ENCODE measurements at places on chromosomes 16 and 17.

DNA sequence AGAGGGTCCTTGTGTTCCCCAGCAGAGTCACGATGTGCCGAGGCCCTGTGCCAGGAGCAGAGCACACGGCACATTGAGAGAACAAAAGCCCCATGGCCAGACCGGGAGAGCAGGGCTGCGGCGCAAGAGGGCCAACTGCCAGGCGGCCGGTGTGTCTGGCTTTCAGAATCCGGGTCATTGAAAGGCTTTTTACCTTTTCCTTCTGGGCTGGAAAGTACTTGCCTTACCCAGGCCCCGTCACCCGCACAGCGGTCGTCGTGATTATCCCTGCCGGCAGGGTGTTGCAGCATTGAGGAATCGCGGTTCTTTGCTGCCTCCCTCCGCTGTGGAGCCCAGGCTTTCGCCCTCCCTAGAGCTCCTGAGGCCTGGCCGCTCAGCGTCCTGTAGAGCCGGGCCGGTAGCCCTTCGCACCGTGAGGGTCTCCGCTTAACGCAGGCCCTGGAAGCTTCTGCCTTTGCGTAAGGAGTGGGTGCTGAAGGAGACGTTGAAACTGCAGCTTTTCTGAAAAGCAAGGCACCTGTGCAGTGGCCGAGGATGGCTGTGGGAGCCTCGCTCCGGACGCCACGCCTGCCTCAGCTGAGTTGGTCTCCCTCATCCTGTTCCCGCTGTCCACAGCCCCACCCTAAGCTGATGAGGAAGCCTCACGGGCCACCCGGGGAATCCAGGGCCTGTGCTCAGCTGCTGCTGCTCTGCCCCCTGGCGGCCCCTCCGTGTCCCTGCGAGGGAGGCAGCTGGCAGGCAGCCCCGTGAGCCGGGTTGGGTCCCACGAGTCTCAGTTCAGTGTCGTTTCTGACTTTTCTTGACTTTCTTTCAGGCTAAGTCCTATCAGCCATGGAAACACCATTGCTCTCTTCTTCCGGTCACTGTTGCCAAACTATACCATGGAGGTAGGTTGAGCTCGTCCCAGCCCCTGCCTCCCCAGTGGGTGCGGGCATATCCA is 8.6 kb upstream of the MC1R start:
- peaks cover 46% of the 10 kb centered on the region for H3K36me3 ChIP-seq
- DNase-seq: peak; percentile 47
- peak overlapping the region; percentile 62 for H3K27ac ChIP-seq
- peaks cover 21% of the 10 kb centered on the region for H3K4me1 ChIP-seq

DNA sequence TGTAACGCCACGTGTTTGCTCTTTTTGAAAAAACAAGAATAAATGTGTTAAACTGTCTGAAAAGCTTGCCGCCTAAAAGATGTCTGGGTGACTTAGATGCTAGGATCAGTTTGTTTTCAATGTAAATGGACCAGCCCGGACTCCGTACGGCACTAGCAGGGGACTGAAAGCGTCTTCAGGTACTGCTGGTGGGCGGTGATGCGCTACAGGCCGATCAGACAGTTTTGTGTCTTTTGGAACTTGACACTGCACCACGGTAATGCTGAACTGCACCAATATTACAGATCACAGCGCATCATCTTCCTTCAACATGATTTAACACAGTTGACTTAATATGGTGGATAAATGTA is 727 bp upstream of the MBTPS1 start:
- H3K4me3 ChIP-seq: peak overlapping the region; percentile 96
- peaks cover 10% of the 10 kb centered on the region for H3K36me3 ChIP-seq
- no peaks in the 10 kb centered on the region for H3K27me3 ChIP-seq
- peak overlapping the region; percentile 97 for H3K27ac ChIP-seq
- DNase-seq: no peak

DNA sequence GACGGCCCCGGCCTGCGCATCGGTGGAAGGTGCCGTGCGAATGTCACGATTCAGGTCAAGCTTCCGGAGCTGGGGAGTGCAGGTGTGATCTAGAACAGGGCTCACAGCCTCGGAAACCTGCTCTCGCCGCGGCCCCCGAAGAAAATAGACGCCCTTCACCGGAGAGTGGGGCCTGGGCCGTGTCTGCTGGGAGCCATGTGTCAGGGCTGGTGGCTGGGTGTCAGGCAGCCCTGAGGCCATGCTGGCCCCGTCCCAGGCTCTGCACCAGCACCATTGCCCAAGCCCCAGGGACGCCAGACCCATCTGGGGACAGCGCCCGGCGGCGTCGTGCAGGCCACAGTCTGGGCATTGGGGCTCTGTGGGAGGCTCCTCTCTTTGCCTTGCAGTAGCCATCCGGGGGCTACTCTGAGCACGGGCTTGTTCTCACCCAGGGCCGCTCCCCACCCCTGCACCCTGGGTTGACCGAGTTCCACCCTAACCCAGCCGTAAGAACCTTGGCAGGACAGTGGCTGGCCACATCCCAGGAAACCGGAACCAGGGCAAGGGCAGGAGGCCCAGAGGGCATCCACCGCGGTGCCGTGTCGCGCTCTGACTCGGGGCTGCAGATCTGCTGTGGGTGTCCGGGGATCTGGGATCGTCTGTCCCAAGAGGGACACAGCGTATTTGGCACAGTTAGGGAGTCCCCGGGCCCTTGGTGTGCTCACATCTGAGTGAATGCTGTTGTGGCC is 5.3 kb upstream of the NUDT16L1 start:
- H3K27me3 ChIP-seq: no peaks in the 10 kb centered on the region
- H3K4me1 ChIP-seq: peaks cover 24% of the 10 kb centered on the region
- peaks cover 30% of the 10 kb centered on the region for H3K36me3 ChIP-seq
- DNase-seq: no peak

GRCh38 chr17:7355053-7355452 is at the start of gene TMEM95:
TMEM95 (plus strand) TSS chr17:7355156; CDS start chr17:7355205, 49 bp downstream.
- H3K36me3 ChIP-seq: peaks cover 8% of the 10 kb centered on the region
- peaks cover 50% of the 10 kb centered on the region for H3K4me1 ChIP-seq
- H3K27ac ChIP-seq: peak within 1 kb of the TSS; percentile 70
- no peak for DNase-seq
- H3K27me3 ChIP-seq: no peaks in the 10 kb centered on the region

DNA sequence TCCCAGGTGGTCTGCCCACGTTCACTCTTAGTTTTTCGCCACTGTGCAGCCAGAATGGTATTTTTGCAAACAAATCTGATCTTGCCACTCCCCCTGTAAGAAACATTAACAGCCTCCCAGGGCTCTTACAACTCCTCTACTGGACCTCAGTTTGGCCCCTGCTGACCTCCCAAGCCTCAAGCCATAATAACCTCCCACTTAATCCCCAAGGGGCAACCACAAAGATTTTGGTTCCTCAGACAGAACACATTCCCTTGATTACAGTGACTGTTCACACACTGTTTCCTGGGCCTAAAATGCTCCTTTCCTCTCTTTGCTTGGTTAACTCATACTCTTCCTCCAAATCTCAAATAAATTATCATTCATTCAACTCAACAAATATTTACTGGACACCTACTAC is 21.5 kb upstream of the CD300E start:
- no peak for DNase-seq
- H3K27me3 ChIP-seq: peaks cover 49% of the 10 kb centered on the region
- H3K4me3 ChIP-seq: no peak overlapping the region
- peaks cover 55% of the 10 kb centered on the region for H3K4me1 ChIP-seq

- peaks cover 22% of the 10 kb centered on the region for H3K4me1 ChIP-seq
- H3K27me3 ChIP-seq: peaks cover 15% of the 10 kb centered on the region
- DNase-seq: peak; percentile 35
- H3K36me3 ChIP-seq: peaks cover 14% of the 10 kb centered on the region
Measured at GRCh38 chr16:86018487-86018886, 119.5 kb downstream of the IRF8 start.

DNA sequence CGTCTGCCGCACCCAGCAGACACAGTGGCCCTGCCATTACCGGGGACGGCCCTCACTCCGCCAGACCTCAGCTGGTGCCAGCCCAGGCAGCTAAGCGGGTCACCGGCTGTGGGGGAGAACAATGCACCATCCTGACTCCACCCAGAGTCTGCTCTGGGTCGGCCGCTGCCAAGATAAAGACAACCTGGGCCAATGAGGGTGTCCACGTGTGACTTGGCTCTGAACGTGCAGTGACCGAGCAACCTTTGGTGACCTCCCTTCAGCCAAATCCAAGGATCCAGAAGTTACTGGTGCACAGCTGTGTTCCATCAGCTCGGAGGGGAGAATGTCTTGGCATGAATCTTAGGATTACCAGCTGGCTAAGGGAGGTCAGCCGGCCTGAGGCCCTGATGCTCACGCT is 155.9 kb downstream of the NTN1 start:
- no peak overlapping the region for H3K4me3 ChIP-seq
- H3K4me1 ChIP-seq: peaks cover 10% of the 10 kb centered on the region
- no peaks in the 10 kb centered on the region for H3K36me3 ChIP-seq
- no peak overlapping the region for H3K27ac ChIP-seq

GRCh38 chr17:64774888-64775540 is 112.9 kb upstream of the SMURF2 start:
- H3K4me1 ChIP-seq: peaks cover 31% of the 10 kb centered on the region
- no peak overlapping the region for H3K27ac ChIP-seq
- no peak for DNase-seq
- peaks cover 1% of the 10 kb centered on the region for H3K36me3 ChIP-seq
- H3K27me3 ChIP-seq: peaks cover 6% of the 10 kb centered on the region

GRCh38 chr17:7128160-7128559 is 13.5 kb upstream of the ASGR2 start:
- H3K27ac ChIP-seq: no peak overlapping the region
- no peak for DNase-seq
- H3K36me3 ChIP-seq: no peaks in the 10 kb centered on the region
- H3K4me1 ChIP-seq: peaks cover 34% of the 10 kb centered on the region

- H3K27ac ChIP-seq: no peak overlapping the region
- H3K36me3 ChIP-seq: no peaks in the 10 kb centered on the region
- H3K27me3 ChIP-seq: peaks cover 5% of the 10 kb centered on the region
- no peak for DNase-seq
- H3K4me3 ChIP-seq: no peak overlapping the region
Measured at GRCh38 chr16:77223184-77223583, 24.0 kb downstream of the SYCE1L start.

DNA sequence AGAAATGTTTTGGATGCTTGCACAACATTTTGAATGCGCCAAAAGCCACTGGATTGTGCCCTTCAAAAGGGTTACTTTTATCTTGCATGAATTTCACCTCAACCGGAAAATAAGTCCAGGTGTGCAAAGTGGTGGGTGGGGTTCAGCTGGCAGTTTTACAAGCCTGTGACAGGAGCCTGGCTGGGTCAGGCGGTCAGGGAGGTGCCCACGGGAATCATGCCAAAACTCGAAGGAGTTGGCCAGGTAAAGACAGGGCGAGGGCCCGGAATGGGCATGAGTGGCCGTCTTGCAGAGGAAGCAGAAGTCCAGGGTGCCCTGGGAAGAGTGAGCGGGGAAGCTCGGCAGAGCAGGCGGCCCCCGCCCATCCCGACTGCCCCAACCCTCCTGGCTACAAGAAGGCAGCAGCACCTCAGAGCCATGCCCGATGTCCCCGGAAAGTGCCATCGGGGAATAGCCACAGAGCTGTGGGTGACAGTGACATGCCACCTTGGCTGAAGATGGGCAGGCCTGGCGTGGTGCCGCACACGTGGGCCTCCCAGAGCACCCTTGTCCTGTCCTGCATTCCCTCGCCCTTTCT is 19.1 kb upstream of the CACNG1 start:
- no peak for DNase-seq
- no peak overlapping the region for H3K27ac ChIP-seq
- H3K36me3 ChIP-seq: no peaks in the 10 kb centered on the region
- H3K27me3 ChIP-seq: no peaks in the 10 kb centered on the region

DNA sequence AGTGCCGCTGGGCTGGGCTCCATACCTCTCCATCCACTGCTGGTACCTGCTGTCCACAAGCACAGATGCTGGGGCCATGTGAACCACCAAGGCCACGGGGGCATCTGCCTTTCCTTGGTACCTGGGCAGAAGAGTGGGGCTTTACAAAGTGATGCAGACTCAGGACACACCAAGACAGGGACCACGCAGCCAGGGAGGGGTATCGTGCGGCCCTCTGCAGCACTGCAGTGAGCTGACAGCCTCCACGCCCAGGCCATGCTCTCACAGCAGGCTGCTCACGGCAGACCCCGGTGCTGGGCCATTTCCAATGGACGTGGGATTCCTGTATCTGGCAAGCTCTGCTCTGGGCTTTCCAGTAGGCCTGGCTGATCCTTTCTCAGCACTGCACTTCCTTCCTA is 14.4 kb downstream of the ELAC2 start:
- H3K4me3 ChIP-seq: no peak overlapping the region
- peaks cover 31% of the 10 kb centered on the region for H3K36me3 ChIP-seq
- H3K27ac ChIP-seq: no peak overlapping the region

GRCh38 chr16:1026784-1027500 is 45.4 kb downstream of the SOX8 start:
- H3K4me1 ChIP-seq: peaks cover 2% of the 10 kb centered on the region
- peak overlapping the region; percentile 28 for H3K27ac ChIP-seq
- H3K27me3 ChIP-seq: peaks cover 13% of the 10 kb centered on the region
- no peaks in the 10 kb centered on the region for H3K36me3 ChIP-seq
- no peak overlapping the region for H3K4me3 ChIP-seq

GRCh38 chr16:31327646-31328225 is 27.2 kb upstream of the ITGAX start:
- peaks cover 15% of the 10 kb centered on the region for H3K4me1 ChIP-seq
- H3K36me3 ChIP-seq: peaks cover 21% of the 10 kb centered on the region
- H3K27ac ChIP-seq: no peak overlapping the region

DNA sequence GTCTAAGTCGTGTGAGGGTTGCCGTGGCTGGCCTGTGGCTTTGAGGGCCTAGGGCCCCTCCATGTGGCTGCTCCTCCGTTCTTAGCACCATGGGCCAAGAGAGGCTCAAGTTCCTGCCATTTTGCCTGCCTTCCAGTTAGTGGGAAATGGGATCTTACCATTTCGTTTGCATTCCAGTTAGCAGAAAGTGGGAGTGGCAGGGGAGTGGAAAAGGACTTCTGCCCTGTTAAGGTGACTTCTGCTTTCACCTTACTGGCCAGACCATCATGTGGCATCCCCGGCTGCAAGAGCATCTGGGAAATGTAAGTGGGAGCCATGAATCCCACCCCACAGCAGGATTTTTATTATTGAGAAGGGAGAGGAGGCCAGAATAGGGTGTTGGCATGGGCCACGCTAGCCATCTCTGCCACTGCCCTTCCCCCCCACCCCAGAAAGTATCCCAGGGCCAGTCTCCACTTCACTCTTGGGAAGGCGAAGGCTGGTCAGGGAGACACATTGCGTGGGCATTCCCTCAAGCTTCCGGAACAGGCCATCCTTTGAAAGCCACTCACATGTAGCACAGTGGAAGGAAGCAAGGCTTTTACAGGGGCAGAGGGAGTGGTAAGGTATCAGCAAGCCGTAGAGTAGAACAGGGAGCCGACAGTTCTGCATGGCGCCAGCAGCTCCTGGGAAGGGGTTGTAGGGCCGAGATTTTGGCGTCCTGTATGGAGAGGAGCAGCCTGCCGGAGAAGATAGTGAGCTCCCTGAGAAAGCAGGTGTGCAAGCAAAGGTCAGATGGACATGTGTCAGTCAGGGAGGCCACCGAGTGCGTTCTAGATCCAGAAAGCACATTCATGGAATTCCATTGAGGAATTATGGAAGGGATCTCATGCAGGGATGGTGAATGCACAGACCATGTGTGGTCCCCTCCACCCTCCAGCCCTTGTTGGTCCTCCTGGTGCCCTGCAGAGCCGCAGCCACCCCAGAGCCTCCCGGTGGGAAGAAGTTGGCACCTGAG is 33.4 kb downstream of the CMIP start:
- H3K27ac ChIP-seq: peak overlapping the region; percentile 97
- peaks cover 78% of the 10 kb centered on the region for H3K4me1 ChIP-seq
- no peaks in the 10 kb centered on the region for H3K27me3 ChIP-seq
- H3K36me3 ChIP-seq: peaks cover 44% of the 10 kb centered on the region
- DNase-seq: no peak
